Activated CD8-positive, alpha-beta T cell treated with anti-CD3 and anti-CD28 coated beads for 36 hours (primary cell): ENCODE measurements at places on chromosomes 2 and 18. TPM values are rescaled to one million over a fixed set of nuclear protein-coding genes. Genes with fewer than 3 reads are reported as not detected.

The GLI2 gene
- total RNA-seq = not detected

The LBX2 gene
- total RNA-seq = 0.36 TPM

The NEUROD1 gene
- not detected for total RNA-seq

DNA sequence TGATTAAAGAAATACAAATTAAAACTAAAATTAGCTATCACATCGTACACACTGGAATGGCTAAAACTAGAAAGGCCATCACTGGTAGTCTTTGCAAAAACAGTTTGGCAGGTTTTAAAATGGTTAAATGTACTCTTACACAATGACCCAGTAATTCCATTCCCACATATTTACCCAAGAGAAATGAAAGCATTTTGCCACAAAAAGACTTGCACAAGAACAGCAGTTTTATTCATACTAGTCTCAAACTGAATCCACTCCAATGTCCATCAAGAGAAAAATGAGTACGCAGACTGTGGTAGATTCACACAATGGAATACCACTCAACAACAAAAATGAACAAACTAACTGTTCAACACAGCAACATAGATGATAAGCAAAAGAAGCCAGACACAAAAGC, 29.1 kb downstream of the SP140L start:
- H3K36me3 ChIP-seq = peaks cover 48% of the 10 kb centered on the region
- no peaks in the 10 kb centered on the region for H3K27me3 ChIP-seq
- DNase-seq = no peak

DNA sequence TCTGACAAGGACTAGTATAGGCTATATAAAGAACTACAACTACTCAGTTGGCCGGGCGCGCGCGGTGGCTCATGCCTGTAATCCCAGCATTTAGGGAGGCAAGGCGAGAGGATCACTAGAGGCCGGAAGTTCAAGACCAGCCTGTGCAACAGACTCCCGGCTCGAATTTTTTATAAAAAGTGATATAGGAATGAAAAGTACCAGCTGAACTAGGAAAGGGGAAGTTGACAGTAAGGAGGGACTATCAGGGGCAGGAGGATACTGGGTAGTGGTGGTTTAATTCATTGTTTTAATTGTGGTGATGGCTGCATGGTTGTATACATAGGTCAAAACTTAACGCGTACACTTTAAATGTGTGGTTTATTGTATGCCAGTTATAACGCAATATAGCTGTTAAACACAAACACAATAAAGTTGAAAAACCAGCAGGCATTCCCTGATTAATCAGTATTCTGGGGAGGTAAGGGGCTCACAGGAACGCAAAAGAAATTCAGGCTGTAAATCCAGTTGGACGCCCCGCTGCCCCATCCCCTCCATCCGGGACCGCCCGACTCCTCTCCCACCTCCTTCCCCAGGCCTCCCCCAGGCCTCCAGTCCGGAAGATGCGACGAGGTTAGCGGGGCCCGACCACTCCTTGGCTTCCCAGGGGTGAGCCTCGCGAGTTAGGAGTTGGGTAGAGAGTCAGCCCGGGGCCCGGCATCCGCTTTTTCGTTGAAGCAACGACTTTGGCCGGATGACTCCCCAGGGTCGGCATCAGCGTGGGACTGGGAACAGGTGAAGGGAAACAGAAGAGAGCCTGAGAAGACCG, 746 bp upstream of the POLR1B start:
- no peak overlapping the region for H3K4me3 ChIP-seq
- H3K27me3 ChIP-seq = no peaks in the 10 kb centered on the region
- DNase-seq = peak; percentile 72
- H3K4me1 ChIP-seq = peaks cover 23% of the 10 kb centered on the region
- H3K27ac ChIP-seq = no peak overlapping the region

DNA sequence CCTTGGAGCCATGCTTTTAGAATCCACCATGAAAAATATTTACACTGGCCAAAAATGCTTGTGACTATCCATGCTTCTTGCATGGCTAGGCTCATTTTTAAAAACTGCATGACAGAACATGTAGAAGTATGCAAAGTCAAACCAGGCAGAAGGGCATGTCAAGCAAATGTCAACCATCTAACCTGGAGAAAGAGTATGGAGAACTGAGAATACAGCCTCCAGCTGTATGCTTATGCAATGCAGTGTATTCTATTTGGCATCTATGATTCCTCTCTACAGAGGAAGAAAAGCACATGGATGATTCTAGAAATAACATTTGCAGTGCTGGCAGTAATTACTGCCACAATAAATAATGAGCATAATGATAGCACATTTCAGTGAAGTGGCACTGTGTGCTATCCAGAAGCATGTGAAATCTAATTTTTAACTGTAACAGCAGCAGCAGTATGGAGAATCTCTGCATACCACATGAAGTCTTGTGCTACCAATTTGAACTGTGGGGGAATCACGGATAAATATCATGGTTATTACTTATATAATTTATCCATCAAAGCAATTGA, 87.3 kb upstream of the CCDC141 start:
- H3K4me1 ChIP-seq = no peaks in the 10 kb centered on the region
- no peak overlapping the region for H3K4me3 ChIP-seq
- no peaks in the 10 kb centered on the region for H3K36me3 ChIP-seq
- no peak for DNase-seq
- no peaks in the 10 kb centered on the region for H3K27me3 ChIP-seq

DNA sequence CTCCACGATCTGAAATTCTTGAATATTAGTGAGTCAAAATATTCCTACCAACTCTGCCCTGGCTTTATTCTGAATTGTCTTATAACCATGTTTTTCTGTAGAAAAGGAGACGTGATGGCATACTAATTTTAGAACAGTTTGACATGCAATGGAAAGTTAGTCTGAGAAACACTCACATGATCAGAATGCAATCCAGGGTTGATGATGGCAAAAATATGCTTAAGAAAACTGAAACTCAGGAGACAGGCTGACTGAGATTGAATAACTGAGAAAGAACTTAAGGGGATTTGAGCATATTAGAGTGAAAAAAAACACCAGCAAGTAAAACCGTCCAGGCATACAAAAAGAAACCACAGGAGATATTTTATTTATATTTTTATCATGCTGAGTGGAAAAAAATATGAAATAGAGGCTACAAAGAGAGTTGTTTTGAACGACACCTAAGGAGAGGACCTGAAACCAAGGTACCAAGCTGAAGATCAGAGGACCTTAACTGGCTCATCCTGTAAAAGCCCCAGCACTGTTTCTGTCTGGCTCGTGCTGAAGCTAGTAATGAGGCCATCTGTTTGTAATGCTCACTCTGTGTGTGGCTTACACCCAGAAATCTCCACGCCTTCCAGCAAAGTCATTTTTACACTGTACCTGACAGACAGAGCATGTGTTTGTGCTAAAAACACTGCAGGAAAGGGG, 437.2 kb upstream of the PKDCC start:
- no peaks in the 10 kb centered on the region for H3K27me3 ChIP-seq
- H3K4me3 ChIP-seq = no peak overlapping the region
- no peaks in the 10 kb centered on the region for H3K36me3 ChIP-seq
- DNase-seq = no peak
